ENCODE measurements at places on chromosomes 6 and 20. TPM values are rescaled to one million over a fixed set of nuclear protein-coding genes. Genes with fewer than 3 reads are reported as not detected.

DNA sequence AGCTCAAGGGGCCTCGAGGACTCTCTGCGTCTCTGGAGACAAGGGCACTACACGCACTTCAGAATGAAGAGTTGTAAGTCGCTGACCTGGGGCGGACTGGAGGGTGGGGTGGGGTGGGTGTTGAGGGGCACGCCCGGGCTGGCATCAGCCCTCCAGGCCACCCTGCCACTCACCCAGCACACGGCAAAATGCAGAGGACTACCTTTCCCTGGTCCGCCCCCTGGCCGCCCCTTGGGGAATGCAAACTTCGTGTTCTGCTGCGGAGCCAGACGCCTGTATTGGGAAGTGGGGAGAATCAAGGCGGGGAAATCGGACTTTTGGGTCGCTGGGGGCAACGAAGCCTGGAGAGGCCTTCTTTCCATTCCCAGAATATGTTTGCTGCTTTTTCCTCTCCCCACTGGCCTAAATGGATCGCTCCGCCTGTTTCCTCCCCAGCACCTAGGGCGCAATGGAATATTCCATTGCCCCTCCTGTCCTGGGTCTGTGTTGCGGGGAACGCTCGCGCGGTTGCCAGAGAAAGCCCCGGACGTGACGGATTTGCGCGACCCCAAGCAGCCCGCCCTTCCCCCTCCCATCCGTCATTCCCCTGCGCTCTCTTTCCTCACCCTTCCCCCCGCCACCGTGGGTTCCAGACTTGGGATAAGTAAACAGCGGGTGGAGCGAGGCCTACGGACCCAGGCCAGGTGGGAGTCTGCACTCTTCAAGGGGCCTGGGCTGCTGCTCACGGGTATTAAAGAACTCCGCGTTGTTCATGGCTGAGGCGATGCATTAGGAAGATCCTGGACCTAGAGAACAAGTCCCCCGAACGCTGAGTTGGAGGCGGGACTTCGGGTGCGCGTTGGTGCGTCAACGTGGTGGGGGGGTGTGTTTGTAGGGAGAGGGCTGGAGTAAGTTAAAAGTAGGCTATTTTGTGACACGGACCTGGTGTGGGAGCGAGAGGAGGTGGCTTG, at the start of gene PPT2:
Gene PPT2, plus strand, starts transcription at position 578 of the 950 bp plus-strand sequence. CDS start 454 bp downstream, outside the sequence.
- DNase-seq, result peak; percentile 91

DNA sequence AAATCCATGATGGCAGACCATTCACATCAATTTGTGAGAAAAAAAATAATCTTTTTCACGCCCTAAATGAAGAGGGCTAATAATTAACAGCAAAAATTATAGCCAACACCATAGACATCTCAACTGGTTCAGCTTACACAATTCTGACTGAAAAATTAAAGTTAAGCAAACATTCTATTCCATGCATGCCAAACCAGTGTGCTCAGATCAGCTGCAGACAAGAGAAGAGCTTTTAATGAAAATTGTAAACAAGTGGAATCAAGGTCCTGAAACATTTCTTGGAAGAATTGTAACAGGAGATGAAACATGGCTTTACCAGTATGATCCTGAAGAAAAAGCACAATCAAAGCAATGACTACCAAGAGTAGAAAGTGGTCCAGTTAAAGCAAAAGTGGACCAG, 710.4 kb downstream of the EPHA7 start:
- DNase-seq, result no peak

GRCh38 chr6:69217343-69217742, 579.5 kb downstream of the LMBRD1 start:
- no peak for DNase-seq

The HLA-DRB1 gene
- total RNA-seq, result 109 TPM

DNA sequence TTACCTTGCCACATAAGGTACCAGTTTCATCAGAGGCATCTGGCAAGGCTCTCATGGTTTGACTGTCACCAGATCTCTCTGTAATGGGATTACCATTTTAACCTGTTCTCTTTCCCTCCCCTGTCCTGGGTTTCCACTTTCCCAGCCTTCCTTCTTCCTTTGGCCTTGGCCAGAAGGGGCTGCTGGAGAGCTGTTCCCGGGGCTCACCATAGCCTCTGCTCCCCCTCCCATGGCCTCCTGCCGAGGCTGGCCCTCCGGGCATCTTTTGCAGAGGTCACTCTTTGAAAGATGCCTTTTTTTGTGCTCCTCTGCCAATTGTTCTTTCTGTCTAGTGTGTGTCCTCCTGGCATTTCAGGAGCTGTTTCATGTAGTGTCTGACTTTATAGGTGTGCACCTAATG, 100.7 kb upstream of the SCP2D1 start:
- no peak for DNase-seq

The HTR1E gene
- not detected for total RNA-seq

The RAB44 gene
- 1.0 TPM for total RNA-seq

GRCh38 chr20:4025679-4026078, 10.3 kb upstream of the RNF24 start:
- no peak for DNase-seq

The TFAP2D gene
- total RNA-seq, result not detected

DNA sequence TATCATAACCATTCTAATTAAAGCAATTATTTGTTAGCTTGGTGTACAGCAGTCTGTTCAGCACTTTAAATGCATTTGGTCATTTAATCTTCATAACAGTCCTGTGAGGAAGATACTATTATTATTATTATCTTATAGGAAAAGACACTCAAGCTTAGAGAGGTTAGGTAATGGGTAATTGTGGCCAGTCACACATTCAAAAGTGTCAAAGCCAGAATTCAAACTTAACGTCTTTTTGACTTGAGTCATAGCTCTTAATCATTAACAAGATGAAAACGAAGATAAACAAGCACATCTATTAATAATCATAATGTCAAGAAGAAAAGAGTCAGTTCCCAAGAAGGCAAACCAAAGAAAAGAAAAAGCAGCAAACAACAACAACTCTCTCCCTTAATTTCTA, 251.0 kb downstream of the SYNE1 start:
- no peak for DNase-seq

DNA sequence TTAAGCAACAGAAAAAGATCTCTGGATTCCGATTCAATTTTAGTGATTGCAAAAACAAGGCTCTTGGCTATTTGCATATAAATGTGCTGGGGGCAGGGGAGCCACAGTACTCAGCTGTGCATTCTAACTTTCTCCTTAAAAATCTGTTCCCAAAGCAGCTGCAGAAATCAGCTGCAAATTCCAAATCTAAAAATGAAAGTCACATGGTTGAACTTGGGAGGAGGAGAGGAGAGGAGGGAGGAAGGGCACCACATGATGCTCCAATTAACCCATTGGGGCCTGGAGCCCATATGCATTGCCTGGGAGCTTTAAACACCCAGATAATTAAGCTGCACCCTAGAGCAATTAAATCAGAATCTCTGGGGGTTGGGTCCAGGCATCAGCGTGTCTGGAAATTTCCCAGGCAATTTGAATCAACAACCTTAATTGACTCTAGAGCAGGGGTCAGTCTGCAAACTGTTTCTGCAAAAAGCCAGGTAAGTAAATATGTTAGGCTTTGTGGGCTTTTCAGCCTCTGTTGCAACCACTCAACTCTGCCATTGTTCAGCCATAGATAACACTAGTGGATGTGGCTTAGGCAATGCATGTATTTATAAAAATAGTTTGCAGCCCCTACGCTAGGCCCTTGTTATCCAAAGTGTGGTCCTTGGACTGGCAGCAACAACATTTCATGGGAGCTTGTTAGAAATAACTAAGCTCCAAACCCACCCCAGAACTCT, 508.1 kb downstream of the KIF16B start:
- DNase-seq, result no peak

- no peak for DNase-seq
Observed at GRCh38 chr6:86030875-86031274, 388.2 kb upstream of the SYNCRIP start.

The TAGAP gene
- 4.9 TPM for total RNA-seq

DNA sequence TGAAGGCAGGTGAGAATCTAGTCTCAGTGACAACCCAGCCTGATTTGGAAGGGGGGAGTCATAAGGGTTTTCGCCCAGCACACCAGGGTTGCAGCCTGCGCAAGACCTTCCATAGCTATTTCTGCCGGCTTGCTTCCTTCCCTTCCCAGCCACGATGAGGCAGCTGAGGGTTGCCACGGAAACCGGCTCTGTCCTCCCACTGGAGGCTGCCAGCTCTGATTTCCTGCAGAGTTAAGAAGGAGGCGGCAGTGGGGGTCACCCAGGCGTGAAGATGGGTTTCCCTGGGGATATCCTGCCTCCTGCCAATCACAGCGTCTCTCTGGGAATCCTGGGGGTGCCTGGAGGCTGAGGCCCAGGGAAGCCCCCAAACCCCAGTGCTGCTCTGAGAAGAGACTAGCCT, 23.1 kb upstream of the KCNB1 start:
- DNase-seq, result no peak

DNA sequence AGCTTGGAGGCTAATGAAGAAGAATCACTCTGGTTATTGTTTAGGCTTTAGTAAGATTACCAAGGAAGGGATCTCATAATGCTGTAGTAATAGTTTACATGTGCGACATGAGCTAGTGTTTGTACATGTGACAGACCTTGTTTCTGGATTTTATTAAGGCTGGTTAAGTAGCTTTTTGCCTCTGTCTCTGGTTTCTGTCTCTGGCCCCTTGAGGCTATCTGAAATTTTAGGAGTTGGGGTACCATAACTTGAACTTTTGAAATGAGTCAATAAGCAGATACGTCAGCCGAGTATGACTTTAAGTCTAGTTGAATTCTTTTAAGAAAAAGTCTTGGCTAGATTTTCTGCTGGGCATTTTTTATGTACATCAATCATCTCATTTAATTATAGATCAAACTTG, 9.5 kb downstream of the CBFA2T2 start:
- DNase-seq, result no peak

The RIPOR3 gene
- 5.0 TPM for total RNA-seq

DNA sequence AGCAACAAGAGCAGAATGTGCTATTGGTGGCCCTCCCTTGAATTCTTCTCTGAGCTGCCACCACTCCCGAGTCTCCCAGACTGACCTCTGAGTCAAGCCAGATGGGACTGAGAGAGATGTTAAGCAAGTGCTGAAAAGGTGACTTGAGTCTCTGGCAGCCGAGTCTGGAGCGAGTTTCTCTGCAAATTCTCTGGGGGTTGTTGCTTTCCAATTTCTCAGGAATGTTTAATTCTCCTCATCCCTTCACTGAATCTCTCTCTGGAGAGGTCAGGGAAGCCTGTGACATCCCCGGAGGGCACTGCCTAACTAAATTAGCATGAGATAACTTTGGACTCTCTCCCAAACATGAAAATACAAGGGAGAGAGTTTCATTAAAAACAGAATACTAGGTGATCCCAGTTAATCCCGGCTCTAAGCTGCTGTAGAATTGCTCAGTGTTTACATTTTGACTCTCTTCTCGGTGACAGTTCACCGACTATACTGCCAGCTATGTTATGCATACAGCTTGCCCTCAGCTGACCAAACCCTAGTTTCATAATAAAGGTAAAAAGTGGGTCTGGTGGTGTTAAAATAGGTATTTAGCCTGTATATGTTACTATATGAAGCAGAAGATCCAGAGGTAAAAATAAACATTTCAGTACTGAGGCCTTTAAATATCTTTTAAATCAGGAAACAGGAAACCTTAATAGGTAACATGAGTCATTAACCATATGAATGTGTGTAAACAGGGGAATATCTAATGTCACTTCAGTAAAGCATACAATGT, 157.9 kb downstream of the FOXC1 start:
- DNase-seq, result no peak

The MYLIP gene
- total RNA-seq, result 53.1 TPM

GRCh38 chr20:1871807-1872458, 23.3 kb upstream of the SIRPA start:
- DNase-seq, result no peak

GRCh38 chr6:116159782-116160524, 34.0 kb upstream of the COL10A1 start:
- no peak for DNase-seq

DNA sequence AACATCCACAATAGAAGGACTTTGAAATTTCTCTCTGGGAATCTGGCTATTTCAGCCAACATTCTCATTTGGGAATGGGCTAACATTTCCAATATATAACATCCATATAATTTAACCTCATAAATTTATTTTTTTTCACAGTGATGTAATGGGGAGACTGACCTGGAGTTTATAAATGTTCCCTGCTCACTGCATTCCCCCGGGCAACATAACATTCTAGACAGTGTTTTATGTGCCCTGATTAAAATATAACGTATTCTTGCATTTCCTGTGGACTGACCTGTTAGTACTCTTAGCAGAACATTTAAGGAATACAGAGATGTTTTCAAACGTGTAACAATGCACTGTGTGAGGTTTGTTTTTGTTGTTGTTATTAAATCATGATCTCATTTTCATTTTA, 20.9 kb downstream of the TSHZ2 start:
- DNase-seq, result no peak

- DNase-seq, result no peak
Observed at GRCh38 chr6:26056583-26057350, 30.5 kb upstream of the HFE start.

DNA sequence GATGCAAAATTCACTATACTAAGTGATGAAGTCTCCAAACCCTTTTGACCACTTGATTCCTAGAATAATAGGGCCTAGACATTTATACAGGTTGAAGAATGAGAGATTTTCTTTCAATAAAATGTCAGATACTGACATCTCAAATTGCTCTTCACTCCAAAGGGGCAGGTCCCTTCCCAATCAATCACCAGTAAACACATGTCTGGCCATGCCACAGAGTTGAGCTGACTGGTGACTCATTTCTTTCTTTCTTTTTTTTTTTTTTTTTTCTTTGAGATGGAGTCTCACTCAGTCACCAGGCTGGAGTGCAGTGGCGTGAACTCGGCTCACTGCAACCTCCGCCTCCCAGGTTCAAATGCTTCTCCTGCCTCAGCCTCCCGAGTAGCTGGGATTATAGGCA, 388.6 kb upstream of the BTBD3 start:
- no peak for DNase-seq

DNA sequence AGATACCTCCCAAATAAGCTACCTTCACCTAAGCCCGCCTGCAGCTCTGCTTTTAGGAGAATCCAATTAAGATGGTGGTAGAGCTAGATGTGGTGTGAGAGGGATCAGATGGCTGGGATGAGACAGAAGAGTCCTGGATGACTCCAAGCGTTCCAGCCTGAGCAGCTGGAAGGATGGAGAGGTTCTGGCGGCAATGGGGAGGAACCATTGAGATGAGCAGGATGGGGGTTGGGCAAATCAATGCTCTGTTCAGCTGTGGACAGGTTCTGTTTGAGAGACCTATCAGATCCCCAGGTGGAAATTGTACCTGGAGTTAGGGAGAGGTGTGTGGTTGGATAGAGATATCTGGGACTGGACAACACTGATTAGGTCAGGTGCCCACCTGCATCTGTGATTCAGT, 23.0 kb downstream of the PHACTR3 start:
- no peak for DNase-seq

The FUT9 gene
- 6.7 TPM for total RNA-seq

The JPH2 gene
- 35.2 TPM for total RNA-seq

The PTGIS gene
- total RNA-seq, result 57.8 TPM

The IPCEF1 gene
- total RNA-seq, result 3.2 TPM

Measured in ureter (tissue), 1 donor.